ENCODE measurements at places on chromosomes 6 and 20.
A peak's percentile ranks its signal among the peaks of the same experiment; 100 is the strongest.

DNA sequence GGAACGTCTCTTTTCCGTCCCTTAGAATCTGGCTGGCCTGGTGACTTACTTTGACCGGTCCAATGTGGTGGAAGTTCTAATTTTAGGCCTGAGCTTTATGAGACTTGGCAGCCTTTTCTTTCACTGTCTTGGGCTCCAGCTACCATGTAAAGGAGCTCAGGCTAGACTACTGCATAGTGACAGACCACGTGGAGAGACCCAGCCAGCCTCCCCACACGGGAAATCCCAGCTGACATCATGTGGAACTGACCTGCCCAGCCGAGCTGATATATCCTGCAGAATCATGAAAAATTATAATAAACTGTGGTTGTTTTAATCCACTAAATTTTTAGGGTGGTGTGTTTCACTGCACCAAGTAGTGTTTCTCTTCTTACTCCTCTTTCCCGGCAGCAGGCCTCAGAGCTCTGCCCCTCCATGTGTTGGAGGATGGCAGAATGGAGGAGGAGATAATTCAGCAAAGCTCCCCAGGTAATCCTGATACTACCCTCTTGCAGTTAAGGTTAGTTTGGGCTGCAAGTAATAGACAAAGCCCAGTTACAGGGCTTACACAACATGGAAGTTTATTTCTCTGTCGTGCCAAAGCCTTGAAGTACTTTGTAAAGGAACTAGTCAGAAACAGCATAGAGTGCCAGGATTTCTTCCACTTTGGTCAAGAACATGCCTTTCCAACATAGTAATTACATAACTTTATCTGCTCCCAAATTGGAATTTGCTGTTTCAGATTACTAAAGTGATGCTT lies 87.5 kb downstream of the SH3BGRL2 start:
- DNase-seq, result no peak

- no peak for DNase-seq
Observed at GRCh38 chr6:158149641-158150040, 18.4 kb downstream of the SERAC1 start.

GRCh38 chr20:3471397-3472021 lies 691 bp downstream of the ATRN start:
- no peak for DNase-seq

DNA sequence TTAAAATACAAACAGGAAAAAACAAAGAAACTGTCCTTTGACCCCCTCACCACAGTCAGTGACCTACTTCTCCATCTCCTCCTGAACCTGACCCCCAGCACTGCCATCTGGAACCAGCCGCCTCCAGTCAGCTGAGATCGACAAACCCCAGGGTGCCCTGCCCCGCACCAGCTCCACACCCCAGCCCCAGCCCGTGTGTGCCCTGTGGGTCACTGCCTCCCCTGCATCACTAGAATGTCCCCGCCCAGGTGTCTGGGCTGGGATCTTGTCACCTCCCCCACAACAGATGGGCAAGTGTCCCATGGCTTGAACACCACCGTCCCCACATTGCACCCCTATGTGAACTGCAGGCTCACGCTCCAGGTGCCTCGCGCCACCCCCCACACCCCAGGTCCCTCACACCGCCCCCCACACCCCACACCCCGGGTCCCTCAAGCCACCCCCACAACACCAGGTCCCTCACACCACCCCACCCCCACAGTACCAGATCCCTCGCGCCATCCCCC lies 13.3 kb downstream of the TAF4 start:
- no peak for DNase-seq

- no peak for DNase-seq
Observed at GRCh38 chr6:163901681-163902080, 487.2 kb downstream of the QKI start.

GRCh38 chr6:88749849-88750248 lies 213.6 kb downstream of the RNGTT start:
- no peak for DNase-seq

DNA sequence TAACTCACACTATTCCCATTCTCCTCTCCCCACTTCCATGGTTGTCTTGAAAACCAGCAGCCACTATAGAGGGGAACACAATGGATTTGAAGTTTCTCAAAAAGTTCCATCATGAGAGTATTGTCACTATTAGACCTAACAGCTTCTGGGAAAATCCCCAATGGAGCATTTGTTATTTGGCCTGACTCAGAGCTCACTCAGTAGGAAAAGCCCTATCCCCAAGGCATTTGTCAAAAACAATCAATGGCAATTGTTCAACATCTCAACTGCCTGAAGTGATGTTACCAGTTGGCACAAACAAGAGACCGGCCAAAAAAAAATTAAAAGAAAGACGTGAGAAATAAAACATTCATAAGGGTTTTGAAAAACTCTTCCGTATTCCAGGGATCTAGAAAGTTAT lies 98.8 kb downstream of the MYLK4 start:
- no peak for DNase-seq

- DNase-seq, result no peak
Observed at GRCh38 chr20:64069614-64070243, 6.7 kb downstream of the TCEA2 start.

DNA sequence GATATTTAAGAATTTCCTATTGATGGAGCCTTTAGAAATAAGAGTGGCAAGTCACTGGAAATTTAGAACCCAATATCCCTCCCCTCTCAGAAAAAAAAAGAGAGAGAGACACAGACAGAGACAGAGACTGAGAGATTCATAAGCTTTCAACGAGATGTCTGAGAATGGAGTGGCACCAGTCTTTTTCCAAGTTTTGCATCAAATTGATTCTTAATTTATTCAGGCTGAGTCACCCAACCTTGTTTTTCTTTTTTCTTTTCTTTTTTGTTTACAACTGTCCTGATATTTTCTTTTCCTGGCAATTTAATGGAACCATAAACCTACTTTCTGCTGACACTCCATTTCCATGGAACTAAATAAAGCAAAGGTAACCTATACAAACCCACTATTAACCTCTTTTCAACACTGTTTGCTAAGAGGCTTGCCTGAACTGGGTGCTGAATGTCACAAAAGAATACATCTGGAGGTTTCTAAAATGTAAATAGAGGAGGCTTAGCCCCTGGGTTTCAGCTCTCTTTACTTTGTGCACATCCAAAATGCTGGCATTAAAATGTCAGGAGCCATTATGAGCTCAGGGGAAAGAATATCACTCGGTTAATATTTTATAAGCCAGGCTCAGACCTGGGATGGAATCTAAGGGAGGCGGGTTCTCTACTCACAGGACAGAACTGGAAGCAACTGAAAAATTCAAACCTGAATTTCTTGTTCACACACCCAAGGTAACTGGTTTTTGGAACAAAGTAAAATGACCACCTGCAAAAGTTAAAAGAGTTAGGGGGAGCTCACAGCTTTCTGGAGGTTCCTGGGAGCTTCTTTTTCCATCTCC lies 100.8 kb downstream of the BFSP1 start:
- no peak for DNase-seq

GRCh38 chr6:78910591-78911171 lies 43.3 kb downstream of the IRAK1BP1 start:
- no peak for DNase-seq

DNA sequence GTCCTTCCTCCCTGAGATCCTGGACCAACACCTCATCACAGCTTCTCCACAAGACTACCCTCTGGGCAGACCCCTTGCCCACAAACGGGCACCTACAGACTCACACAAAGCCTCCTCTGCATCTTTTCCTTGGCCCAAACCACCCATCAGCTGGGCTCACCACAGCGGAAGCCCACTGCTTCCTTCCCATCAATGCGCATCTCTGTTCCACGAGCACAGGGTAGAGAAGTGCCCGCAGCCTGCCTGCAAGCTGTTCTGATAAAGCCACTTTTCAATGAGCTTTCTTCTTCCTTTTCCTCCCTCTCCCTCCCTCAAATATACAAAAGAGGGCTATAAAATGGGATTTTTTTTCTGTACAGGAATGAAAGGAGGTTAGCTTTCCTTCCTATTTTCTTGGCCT lies 111.2 kb downstream of the NFATC2 start:
- no peak for DNase-seq

DNA sequence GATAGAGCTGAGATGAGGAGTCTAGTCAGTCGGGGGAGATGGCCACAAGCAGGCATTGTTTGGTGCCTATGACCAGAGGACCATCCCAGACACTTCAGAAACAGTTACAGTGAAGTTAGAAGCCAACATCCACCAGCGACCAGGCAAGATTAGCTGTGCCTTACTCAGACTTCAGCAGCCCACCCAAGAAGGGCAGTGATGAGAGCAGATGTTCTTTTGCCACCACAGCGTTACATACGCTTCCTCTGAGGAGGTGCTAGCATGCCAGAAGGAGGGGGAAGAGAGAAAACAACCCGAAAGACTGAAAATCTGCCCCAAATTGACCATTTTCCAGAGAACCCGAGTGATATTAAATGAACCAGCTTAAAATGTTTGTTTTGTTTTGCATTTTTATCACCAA lies 186.8 kb downstream of the PRL start:
- no peak for DNase-seq

DNA sequence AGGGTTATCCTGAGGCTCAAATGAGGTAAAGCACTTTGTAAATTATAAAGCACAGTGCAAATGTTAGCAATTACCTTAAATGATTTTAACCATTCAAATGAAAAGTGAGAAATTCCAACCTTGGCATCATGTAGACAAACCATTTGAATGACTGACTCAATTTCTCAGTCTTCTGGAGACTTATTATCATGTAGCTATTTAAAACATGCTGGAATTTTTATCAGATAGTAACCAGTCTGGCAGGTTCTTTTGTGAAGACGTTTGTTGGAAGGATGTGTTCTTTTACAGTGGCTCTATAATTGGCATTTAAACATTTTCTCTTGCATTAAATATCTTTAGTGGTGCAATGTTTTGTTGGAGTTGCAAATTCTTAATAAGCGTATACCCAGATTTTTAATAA lies 386.6 kb downstream of the NKAIN2 start:
- DNase-seq, result no peak

DNA sequence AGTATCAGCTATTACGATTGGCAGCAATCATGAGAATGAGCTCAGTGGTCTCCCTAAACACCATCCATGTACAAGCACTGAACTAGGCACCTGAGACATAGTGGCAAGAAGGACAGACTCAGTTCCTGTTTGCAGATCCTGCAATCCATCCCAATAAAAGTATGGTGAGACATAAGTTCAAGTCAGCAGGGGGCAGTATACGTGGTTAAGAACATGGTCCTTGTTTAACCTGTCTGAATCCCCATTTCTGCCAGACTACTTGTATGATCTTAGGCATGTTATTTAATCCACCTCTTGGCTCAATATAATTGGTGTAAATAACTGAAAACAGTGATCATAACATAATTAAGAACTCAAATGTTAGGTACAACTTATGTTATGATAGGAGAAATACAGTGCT lies 33.2 kb upstream of the PNISR start:
- peak; percentile 1 for DNase-seq

GRCh38 chr6:158024566-158025297 lies 43.1 kb downstream of the SYNJ2 start:
- DNase-seq, result no peak

DNA sequence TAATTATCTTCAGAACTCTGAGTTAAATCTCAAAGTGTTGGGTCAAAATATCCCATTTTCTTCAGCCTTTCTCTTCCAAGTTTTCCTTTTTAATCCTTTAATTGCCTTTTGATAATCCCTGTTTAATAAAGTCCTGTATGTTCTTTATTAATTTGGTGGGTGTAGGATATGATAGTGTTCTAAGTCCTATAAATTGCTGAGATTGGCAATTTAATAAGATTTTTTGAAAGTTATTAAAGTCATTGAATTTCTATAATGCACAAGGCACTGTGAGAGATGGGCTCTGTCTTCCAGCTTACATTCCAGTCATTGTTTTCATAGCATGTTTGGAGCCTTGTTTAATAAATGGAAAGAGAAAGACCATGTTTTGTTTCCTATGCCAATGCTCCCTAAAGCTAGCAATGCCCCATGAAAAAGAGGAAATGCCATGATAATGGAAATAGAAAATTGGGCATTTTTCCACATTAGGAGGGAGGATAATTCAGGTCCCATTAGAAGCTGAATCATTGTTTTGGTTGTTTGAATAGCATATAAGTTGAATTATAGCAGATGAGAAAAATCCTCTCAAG lies 404.8 kb downstream of the CD109 start:
- DNase-seq, result no peak

DNA sequence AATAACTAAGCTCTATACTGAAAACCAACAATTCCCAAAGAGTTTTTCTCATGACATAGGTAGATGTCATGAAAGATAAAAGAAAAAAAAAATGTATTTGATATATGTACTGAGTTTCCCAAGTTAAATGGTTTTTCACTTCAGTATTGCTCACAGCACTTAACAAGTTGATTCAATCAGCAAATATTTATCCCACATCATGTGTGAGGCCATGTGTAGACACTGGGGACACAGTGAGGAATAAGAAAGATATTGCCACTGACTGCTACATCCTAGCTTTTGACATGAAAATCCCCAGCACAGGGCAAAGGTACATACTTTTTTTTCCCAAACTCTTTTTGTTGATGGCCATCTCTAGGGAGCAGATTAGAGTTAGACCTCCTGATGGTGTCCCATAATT lies 25.3 kb downstream of the SPTLC3 start:
- no peak for DNase-seq

DNA sequence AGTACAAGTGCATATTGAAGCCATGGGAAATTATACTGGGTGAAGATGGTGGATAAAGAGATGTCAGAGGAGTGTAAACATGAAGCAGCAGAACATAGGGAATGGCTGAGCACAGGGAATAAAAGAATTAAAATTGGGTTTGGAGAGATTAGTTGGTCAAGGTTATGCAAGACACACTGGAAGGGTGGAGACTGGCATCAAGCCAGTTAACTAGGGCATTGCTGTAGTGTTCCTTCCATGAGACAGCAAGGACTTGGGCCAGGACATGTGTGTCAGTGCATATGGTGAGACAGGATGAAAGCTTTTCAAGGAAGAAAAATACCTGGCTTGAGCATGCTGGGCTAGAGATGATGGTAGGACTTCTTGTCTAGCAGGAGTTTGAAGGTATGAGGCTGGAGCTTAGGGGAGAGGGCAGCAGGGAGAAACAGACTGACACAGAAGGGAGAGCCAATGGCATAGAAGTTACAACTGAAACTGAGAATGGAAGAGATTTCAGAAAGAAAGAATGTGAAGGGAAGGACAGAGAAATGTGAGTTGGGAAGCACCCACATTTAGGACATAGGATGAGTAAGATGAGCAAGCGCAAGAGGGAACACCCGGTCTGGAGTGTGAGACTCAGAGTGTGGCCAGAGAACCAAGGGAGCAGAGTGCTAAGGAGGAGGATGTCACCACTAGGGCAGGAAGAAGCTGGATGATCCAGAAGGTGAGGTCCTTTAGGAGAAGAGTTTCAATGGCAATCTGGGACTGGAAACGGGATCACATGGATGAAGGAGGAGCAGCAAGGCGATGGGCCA lies 14.5 kb upstream of the TMEM170B start:
- no peak for DNase-seq

- no peak for DNase-seq
Observed at GRCh38 chr6:181049-181654, 111.1 kb upstream of the DUSP22 start.

GRCh38 chr6:31203345-31203979 lies 33.0 kb upstream of the POU5F1 start:
- no peak for DNase-seq

GRCh38 chr20:58840816-58841538 lies 9.7 kb downstream of the GNAS-AS1 start:
- no peak for DNase-seq

- no peak for DNase-seq
Observed at GRCh38 chr6:130362128-130362527, 3.7 kb upstream of the TMEM200A start.

All from hindlimb muscle (tissue), 1 donor.